ENCODE measurements at places on chromosomes 13 and 19.

DNA sequence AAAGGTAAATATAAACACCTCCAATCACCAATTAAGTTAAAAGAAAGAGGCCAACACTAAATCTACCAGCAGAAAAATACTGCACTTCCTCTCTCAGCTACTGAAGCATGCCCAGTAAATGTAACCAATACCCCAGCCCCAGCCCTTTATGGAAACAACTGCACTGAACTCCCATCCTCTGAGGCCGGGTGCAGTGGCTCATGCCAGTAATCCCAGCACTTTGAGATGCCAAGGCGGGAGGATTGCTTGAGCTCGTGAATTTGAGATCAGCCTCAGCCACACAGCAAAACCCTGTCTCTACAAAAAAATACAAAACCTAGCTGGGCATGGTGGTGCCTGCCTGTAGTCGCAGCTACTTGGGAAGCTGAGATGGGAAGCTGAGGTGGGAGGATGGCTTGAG lies 221.6 kb upstream of the SOX21 start:
- DNase-seq = no peak

- DNase-seq = no peak
These were observed 32.1 kb upstream of the SCEL start for GRCh38 chr13:77503398-77503797.

GRCh38 chr19:32652894-32653598 lies 21.9 kb downstream of the ANKRD27 start:
- no peak for DNase-seq

DNA sequence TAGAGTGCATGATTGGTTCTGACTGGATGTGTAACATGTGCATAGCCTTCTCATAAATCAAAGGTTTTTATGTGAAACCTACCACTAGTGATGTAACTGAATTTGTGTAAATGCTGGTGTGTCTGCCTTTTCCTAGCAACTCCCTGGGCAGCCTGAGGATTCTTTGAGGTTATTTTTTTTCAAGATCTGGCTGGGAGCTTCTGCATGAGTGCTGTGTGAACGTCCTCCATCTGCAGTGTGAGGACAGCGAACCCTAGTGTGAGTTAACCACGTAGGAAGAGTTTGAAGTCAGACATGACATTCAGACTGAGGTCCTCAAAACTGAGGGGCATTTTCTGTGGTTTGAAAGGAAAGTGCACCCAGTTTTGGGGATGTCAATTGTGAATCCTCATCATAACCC lies 39.9 kb downstream of the DPRX start:
- no peak for DNase-seq

Measured in tibial artery (tissue), 4 donors.